ENCODE measurements at places on chromosomes 1 and 21.
A peak's percentile ranks its signal among the peaks of the same experiment; 100 is the strongest.

- no peak for DNase-seq
Observed at GRCh38 chr21:40021558-40022351, 154.5 kb downstream of the PCP4 start.

DNA sequence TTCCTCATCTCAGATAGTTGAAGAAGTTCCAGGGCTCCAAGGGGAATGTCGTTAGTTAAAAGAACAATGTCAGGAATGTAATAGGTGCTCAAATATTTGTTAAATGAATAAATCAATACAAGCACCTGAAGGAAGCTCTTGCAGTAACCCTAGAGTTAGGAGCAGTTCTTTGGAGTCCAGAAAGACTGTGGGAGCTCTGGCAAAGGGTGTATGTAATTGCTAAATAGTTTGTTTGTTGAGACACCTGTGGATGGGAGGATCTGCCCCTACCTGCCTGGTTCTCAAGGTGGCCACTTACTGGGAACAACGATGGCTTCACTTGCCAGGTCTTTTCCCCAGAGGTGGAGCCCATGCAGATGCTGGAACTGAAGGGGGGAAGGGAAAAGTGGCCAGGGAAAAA lies 27.5 kb upstream of the JUN start:
- DNase-seq = no peak

DNA sequence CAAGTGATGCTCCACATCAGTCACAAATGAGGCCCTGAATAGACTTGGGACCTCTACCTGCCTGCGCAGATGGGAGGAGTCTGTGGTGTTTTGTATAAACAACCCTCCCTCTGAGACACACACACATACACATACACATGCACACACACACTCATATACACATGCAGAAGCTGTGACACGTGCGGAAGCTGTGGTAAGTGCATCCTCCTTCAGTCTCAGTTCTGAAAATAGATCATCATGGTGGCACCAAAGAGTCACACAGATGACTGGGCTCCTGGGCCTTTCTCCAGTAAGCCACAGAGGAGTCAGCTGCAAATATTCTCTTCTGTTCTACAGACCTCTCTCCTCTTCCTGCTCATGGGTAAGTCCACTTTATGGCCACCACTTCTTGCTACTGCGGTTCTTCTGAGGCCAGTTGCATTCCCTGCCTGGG lies at the start of gene LY9:
Gene LY9, plus strand, starts transcription at position 224 of the 433 bp plus-strand sequence. Its CDS starts 14 bp downstream, at position 238.
- no peak for DNase-seq

DNA sequence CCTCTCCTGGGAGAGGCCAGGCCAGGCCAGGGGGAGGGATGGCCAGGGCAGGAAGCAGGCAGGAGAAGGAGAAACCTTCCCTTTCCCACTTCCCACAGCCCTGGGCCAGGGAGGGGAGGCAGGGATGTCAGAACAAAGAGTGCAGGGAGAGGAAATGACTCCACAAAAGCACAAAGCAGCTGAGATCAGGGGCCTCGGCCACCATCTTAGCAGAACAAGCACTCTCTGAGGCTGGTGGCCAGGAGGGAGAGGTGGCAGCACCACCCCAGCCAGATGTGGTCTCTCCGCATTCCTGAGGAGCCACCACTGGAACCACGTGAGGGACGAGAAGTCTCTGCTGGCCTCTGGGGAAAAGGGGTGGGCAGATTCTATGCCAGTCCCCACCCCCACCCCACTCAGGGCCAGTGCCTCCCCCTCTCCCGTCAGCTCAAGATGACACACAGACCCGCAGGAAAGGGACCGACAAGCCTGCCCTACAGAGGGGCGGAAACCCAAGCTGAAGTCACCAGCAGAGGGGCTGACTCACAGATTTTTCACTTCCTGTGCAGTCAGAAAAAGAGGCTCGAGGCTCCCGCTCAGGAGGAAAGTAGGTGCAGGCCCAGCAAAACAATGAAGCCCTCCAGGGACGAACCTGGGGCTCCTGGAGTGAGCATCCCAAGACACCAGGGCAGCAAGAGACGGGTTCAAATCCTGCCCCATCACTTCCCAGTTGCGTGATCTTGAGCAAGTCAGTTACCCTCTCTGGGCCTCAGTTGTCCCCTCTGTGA lies 24.1 kb upstream of the ALDH4A1 start:
- DNase-seq = peak; percentile 69

- DNase-seq = no peak
Observed at GRCh38 chr1:230517326-230517725, 91.2 kb upstream of the PGBD5 start.

DNA sequence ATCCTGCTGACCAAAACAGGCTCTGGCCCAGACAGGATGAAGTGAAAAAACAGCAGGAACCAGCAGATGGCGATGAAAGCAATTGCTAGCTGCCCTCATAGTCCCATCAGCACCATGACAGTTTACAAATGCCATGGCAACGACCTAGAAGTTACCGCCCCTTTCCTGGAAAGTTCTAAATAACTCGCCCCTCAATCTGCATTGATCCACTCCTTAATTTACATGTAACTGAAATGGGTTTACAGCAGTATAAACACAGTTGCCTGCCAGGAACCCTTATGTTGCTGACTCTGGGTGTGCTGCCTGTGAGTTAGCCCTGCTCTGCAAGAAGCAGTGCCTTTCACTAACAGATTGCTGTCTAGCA lies 65.5 kb upstream of the CR1L start:
- DNase-seq = no peak

DNA sequence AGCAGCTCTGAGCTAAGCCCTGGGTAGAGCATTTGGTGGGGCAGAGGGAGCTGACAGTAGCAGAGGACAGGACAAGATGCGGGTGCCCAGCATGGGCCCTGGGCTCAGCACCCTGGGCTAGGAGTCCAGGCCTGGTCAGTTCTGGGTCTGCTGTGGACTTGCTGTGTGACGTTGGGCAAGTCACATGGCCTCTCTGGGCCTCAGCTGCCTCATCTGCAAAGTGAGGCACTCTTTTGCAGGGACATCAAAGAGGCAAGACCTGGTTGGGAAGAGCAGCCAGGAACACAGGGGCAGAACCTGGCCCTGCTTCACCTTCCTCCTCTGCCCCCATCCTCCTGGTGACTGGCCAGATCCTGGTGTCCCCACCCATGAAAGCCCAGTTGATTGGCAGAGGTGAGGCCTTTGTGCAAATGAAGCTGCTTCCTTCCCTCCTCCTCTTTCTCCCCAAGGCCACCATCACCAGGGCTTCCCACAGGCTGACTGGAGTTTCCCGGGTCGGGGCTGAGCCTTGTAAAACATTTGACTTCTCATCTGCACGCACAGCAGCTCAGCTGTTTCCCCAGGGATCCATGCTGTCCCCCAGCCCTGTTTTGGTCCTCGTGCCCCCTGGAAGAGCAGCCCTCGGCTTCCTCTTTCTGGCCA lies 350.5 kb downstream of the MATN1 start:
- DNase-seq = no peak

- DNase-seq = no peak
Observed at GRCh38 chr1:221987860-221988520, 246.1 kb upstream of the DUSP10 start.

GRCh38 chr1:171468120-171468750 lies 17.1 kb upstream of the PRRC2C start:
- DNase-seq = no peak

- no peak for DNase-seq
Observed at GRCh38 chr1:64486193-64486592, 16.3 kb downstream of the CACHD1 start.

- no peak for DNase-seq
Observed at GRCh38 chr1:54315099-54315498, 91.1 kb downstream of the SSBP3 start.

GRCh38 chr1:208003241-208003640 lies 92.3 kb upstream of the CD34 start:
- no peak for DNase-seq

DNA sequence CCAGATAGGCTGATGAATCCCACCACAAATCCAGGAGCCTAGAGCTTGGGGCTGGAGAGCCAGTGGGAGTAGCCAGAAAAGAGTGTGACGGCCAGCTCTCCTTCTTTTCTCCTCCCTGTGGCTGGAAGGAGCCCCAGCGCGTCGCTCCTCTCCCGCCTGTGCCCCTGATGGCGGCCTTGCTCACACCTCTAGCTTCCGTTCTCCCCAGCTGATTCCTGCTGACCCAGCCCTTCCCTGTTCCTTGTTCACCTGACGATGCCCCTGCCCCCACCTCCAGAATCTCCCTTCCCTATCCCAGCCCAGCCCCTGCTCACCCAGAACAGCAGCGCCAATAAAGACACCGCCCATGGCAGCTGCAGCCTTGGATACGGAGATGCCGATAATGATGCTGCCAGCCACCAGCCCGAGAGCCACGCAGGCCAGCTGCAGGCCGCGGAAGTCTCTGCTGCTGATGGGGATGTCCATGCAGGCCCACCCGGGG lies 656 bp downstream of the KNCN start:
- DNase-seq = no peak

- no peak for DNase-seq
Observed at GRCh38 chr1:59686170-59686569, 128.6 kb upstream of the HOOK1 start.

DNA sequence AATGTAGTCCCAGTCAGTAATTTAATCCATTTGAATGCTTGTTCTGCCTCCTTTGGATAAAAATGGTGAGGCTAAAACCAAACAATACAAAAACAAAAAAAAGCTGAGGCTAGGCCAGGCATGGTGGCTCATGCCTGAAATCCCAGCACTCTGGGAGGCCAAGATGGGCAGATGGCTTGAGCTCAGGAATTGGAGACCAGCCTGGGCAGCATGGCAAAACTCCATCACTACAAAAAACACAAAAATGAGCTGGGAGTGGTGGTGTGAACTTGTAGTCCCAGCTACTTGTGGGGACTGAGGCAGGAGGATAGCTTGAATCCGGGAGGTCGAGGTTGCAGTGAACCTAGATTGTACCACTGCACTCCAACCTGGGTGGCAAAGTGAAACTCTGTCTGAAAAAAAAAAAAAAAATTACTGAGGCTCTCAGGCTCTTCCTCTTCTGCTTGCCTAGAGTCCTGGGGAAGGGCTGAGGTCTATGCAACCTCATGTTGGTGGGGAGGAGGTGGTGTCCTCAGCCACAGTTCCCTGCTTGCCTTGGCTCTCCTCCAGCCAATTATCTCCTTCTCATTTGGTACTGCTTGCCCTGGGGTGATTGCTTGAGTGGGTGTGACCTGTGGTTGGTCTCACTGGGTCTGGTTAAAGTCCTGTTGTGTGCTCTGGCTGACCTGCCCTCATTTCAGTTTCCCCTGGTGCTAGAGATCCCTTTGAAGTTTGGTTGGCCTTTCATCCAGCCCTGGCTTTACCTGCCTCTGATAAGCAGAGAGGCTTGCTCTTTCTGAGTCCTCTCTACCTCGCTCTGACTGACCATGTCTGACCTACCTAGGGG lies 20.9 kb downstream of the S1PR1 start:
- no peak for DNase-seq

DNA sequence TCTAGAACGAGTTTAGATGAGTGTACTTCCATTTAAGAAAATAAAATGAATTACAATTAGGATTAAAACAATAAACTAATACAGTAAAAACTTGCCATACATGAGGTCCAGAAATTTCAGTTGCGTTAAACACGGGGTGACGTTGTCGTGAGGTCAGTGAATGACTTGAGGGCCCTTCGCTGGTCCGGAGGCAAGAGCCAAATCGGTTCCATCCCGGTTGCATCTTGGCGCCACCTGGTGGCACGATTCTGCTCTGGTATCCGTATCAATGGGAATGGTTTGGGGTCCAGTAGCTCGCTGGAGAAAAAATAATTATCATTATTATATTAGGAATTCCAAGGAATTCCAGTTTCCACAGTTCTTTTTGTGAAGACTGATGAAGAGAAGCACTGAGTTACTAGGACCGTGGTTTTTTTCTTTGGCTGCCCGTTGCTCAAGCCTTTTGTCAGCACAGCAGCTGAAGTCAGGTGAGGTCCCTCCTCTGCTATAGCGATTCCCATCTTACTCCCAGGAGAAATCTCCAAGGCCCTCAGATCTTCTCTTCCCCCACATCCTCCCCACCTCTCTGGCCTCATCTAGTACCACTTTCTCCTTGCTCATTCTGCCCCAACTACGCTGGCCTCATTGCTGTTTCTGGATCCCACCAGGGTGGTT lies 161.4 kb downstream of the SLC35F3 start:
- DNase-seq = peak; percentile 88

DNA sequence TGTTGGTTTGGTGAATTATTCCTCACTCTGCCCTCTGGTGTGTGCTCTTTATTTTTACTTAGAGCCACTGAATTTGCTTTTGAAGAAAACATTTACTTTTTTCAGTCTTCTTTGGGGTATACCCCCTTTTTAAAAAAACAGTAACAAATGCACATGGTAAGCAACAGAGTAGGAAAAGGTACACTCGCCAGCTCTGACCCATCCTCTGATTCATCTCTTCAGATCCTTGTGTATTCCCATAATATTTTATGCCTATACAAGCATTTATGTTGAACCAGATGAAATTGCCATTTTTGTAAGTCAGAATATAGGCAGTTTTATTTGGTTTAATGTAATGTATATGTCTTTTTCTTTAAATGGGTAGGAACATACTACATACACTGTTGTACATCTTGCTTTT lies 28.3 kb downstream of the TTC3 start:
- DNase-seq = no peak
